ENCODE measurements at places on chromosomes 4 and X.

- DNase-seq = no peak
Measured at GRCh38 chr4:41820473-41820872, 71.9 kb upstream of the PHOX2B start.

GRCh38 chrX:107505223-107505622 lies 55.8 kb downstream of the FRMPD3 start:
- no peak for DNase-seq

DNA sequence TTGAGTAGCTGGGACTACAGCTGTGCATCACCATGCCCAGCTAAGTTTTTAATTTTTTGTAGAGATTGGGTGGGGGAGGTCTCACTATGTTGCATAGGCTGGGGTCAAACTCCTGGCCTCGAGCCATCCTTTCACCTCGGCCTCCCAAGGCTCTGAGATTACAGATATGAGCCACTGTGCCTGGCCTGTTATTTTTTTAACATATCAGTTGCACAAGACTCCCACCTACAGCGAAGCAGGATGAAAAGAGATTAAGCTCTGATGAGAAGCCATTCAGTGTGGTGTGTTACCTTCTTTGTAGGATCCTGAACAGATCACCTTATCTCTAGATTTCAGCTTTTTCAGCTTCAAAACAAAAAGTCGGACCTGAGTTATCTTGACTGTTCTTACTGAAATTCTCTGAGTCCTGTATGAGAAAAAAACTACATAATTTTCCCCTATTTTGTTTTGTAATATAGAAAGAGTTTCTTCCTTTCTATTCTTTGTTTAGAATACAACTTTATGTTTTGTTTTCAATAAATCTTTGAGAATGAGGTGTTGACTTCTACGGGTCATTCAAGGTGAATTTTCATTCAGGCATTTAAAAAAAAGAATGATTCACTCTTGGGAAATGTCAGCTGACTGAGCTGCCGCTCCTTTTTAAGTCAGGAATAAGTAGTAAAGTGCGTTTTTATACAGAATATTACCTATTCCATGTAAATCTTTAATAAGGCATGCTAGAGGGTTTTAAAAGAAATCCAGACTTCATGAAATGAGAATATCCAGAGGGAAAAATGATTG lies 134.6 kb downstream of the ARSF start:
- no peak for DNase-seq

DNA sequence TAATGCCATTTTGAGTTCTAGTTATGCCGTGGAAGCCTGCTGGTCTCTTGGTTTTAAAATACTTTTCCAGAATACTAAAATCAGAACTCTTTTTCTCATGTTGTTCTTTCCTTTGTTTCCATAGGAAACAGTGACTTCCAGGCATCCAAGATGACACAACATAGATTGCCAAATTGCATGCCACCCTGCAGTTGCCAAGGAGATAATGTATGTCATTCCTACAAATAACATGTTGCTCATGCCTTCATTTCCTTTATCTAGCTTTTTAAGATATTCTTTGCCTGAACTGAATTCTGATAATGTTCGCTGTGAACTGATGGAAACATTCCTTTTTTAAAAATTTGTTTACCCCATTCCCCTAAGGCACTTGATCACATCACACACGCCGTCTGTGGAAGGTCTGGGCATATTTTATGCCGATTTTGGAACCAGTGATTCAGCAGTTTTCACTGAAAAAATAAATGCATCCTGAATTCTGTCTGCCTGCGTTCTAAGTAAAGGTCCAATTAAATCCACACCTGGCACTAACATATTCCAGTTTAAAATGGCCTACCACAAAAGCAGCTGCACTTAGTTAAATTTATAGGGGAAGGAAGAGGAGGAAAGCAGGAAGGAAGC lies 38.0 kb upstream of the COX7B2 start:
- DNase-seq = no peak

- DNase-seq = no peak
Measured at GRCh38 chrX:136376713-136377112, 76.0 kb downstream of the ADGRG4 start.

- no peak for DNase-seq
Measured at GRCh38 chr4:87881115-87881514, 48.3 kb downstream of the MEPE start.

- no peak for DNase-seq
Measured at GRCh38 chr4:78923464-78924312, 15.6 kb downstream of the PAQR3 start.

DNA sequence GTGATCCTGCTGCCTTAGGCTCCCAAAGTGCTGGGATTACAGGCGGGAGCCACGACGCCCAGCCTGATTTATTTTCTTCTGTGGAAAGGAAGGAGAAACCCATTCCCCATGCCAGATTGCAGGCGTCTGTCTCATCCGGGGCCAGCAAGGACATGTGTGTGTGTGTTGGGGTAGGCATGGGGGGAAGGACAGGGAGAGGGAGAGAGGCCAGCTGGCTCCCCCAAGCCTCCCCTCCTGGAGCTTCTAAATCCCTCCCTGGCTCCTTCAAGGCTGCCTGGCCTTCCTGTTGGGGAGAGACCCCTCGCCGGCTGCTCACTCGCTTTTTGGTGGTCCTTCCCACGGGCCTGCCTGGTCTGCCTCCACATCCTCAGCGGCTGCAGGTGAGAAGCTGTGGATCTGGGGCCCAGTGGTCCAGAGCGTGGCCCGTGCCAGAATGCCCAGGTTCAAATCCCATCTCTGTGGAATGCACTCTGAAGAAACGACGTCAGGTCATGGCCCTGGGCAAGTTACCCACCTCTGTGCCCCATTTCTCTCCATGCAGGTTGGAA lies 1.3 kb upstream of the PLXNB3 start:
- no peak for DNase-seq

DNA sequence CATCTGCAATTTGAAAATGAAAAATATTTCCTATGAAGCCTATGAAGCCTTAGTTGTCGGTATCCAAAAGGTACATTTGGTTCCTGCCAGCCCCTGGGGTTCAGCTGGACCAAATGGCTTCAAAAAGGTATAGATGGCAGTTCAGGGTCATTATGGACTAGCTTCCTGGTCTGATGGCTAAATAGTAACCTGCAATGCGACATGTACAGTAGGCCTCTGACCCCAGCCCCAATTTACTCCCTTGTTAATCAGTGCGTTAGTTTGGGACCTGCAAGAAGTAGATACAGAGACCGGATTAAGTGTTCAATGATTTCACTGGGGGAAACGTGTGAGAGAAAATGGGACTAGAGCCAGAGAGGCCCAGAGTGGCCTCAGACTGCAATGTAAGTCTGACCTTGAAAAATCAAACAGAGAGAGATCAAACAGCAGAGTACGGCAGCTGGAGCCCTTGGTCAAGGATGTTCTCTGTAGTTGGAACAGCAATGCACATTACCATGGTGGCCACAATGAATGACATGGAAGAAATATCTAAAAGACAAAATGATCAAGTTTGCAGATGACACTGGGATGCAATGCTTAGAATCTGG lies 115.0 kb upstream of the MBNL3 start:
- no peak for DNase-seq

DNA sequence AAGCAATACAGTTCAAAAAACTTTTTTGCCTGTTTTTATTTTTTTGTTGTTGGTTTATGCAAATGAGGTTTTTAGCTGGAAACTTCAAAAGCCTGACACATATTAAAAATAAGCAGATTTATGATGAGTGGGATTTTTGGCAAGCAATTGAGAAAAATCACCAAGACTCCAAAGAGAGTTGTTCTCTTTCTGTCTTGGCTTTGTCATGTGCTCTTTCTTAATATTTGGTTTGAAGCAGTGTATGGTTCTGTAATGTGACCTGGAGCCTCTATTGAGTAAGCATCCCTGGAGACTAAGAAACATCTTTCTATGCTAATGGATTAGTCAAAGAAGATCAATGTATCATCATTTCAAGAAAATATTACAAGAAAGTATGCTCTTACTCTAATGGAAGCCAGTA lies 11.7 kb downstream of the TRIM2 start:
- no peak for DNase-seq

GRCh38 chrX:84469226-84469625 lies 33.0 kb downstream of the HDX start:
- no peak for DNase-seq

GRCh38 chr4:78829296-78829695 lies 53.1 kb downstream of the BMP2K start:
- DNase-seq = no peak

GRCh38 chr4:149173241-149174013 lies 642.2 kb downstream of the IQCM start:
- no peak for DNase-seq

- no peak for DNase-seq
Measured at GRCh38 chr4:108662629-108663028, 12.2 kb downstream of the OSTC start.

- no peak for DNase-seq
Measured at GRCh38 chrX:11778230-11778629, 20.2 kb downstream of the MSL3 start.

Data from CD4-positive, alpha-beta T cell treated with Interleukin-2 at 100 ng/mL for 4 hours (primary cell).